ENCODE measurements at places on chromosomes 6 and 20.

DNA sequence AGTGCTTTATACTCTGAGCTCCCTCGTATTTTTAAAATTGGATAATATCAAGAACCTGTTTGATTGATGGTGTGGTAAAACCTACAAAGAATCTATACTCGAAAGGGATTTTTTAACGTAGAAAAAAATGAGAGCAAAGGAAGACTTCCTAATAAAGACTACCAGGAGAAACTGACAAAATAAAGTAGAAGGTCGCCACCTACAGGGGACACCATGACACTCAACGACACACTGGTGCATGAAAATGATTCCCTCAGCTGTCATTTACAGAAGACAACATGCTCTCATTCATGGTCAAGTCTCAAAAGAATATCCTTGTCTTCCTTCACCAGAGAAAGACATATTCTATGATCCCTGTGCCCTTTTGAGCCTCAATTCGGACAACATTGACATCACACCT lies 10.1 kb upstream of the NHSL1 start:
- no peak for ATAC-seq

DNA sequence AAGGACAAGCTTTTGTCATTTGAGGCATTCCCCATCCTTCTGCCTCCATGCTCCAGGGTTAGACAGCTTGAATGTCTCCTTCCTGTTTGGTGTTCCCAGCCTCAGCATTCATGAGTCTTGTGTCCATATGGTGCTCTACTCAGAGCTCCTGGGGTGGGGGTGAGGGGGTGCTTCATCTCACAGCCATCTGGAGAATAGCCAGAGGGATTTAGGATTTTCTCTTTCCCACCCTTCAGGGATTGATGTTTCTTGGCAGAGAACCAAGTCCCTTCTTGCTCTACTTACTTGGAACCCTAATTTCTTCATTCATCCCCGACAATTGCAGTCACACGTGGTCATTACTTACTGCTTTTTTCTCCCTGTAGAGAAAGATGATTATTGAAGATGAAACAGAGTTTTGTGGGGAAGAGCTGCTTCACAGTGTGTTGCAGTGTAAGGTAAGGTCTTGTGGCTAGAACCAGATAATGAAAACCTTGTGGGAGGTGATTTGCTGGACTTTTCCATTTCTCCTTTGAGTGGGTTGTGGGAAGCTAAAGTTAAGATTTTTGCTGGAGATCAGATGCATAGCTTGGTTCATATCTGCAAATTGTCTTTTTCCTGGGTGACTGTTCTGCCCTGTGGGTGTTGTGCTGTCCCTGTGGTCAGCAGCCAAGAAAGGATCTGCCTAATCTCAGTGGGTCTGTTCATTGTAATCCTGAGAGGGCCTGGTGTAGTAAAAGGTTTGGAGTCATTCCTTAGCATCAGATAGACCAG lies 18.6 kb downstream of the CMTR1 start:
- no peak for ATAC-seq

DNA sequence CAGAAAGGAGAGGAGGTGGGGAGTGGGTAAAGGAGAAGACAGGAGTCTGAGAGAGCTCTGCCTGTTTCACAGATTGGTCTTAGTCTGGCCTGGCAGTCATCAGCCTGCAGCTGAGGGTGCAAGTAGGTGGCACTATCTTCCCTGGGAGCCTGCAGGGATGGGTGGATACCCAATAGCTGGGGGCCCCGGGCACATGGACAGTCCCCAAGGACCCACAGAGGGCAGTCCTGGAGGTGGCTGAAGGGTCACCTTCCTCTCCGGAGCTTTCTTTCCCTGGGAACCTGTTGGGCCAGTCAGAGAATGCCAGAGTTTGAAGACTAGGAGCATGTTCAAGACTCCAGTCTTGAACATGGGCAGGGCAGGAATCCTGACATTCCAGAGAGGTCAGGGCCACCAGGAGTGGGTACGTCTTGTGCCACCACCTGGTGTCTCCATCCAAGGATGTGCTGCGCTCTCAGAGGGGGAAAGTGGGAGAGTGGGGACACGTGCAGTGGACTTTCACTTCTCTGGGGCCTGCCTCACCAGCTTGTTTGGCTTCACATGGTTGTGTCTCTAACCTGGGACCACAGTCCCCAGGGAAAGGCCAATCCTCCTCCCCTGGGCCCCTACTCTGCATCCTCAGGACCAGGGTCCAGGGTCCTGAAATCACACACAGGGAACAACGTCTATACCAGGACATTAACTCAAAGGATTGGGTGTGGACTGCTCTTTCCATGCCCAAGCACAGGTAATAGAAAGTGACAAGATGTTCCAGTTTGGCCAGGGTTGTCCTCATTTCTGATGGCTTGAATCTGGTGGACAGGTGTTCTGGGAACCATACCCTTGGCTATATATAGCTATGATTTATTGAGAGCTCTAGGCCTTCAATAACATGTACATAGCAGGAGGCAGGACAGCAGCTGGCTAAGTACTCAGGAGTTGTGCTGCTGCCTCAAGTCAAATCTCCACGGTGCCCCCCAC lies 18.0 kb downstream of the AARS2 start:
- no peak for ATAC-seq

- ATAC-seq, result no peak
These were observed 230.1 kb downstream of the NFATC2 start for GRCh38 chr20:51312480-51312783.

- no peak for ATAC-seq
These were observed 100.5 kb downstream of the PDE10A start for GRCh38 chr6:165562421-165563090.

- no peak for ATAC-seq
These were observed 1.9 kb downstream of the RNF217 start for GRCh38 chr6:124963831-124964763.

All from activated CD4-positive, CD25-positive, alpha-beta regulatory T cell treated with anti-CD3 and anti-CD28 coated beads, Interleukin-2, amount 50 U/mL, for 24 hours (primary cell).